ENCODE measurements at places on chromosomes 5 and 9.

DNA sequence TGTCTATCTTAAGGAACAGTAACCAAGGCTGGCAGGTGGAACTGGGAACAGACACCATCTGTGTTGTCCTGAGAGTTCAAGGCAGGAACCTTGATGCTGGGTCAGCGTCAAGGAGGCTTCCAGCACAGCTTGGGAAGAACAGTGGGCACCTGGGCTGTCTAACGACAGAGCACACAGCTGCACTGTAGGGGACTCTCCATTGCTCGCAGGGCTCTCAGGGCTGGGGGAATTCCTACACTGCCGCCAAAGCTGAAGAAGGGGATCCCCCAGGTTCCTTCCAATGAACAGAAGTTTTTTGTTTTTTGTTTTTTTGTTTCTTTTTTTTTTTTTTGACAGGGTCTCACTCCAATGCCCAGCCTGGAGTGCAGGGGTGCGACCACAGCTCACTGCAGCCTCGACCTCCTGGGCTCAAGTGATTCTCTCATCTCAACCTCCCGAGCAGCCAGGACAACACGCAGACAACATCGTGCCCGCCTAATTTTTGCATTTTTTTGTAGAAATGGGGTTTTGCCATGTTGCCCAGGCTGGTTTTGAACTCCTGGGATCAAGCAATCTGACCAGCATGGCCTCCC is 81.9 kb downstream of the PTPN3 start:
- no peak for DNase-seq

DNA sequence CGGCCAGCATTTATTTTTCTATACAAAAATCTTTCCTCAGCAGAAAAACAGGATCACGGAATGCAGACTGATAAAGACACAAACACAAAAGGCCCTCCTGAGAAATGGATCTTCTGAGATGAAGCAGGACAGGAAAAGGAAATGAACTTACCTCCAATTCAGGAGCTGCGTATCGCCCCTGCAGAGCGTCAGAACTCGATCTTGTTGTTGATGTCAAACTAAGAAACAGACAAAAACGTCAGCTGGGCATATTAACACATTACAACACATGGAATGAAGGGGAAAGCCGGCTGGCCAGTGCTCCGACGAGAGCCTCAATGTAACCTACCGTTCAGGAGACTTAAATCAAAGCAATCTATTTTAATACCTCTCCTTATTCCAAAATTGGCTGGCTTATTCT is 105.1 kb downstream of the SERINC5 start:
- DNase-seq: no peak

GRCh38 chr5:93594591-93595419 is 11.8 kb downstream of the NR2F1 start:
- DNase-seq: no peak

DNA sequence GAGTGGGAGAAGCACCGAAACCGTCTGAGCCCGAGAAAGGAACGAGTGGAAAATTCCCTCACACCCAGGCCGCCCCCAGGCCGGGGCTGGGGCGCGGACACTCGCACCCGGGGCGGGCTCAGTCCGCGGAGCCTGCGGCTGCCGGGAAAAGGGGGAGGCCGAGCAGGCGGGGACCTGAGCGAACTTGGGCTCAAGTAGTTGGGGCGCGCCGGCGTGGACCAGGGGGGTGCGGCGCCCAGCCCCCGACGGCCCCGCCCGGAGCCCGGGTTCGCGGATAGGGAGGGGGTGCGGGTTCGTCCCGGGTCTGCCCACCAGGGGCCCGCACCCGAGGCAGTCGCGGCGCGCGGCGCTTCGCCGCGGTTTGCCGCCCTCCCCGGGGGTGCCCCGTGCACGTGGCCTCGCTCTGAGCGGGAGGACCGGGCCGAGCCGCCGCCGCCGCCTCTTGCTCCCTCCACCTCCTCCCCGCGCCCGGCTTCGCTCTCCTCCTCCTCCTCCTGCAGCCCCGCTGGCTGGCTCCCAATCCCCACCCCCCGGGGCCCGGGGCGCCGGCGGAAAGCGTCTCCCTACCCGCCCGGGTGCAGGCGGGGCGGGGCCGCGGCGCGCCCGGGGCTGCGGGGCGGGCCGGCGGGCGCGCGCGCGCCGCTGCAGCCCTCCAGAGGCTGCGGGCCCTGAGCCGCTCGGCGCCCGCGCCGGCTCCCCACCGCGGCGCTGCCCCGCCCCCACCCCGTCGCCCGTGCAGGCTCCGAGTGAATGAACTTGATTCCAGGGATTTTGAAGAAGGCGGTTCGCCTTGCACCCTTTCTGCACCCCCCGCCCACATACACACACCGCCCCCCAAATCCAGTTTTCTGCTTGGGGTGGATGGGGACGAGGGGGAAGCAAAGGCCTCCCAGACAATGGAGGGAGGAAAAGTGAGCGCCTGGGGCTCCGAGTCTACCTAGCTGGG is 1.3 kb upstream of the NFIB start:
- no peak for DNase-seq

- DNase-seq: no peak
Observed at GRCh38 chr9:137052293-137052692, 1.6 kb downstream of the ENTPD2 start.

DNA sequence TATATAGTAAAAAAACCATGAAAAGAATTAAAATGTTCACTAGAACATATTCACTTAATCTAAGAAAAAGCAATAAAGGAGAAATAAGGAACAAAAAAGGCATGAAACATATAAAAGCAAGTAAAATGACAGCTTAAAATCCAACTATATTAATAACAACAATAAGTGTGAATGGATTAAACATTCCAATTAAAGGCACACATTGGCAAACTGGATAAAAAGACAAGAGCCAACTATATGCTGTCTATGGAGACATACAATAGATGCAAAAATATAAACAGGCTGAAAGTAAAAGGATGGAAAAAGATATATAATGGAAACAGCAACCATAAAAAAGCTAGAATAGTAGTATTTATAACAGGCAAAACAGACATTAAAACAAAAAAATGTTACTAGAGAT is 70.1 kb downstream of the AP3B1 start:
- DNase-seq: no peak

DNA sequence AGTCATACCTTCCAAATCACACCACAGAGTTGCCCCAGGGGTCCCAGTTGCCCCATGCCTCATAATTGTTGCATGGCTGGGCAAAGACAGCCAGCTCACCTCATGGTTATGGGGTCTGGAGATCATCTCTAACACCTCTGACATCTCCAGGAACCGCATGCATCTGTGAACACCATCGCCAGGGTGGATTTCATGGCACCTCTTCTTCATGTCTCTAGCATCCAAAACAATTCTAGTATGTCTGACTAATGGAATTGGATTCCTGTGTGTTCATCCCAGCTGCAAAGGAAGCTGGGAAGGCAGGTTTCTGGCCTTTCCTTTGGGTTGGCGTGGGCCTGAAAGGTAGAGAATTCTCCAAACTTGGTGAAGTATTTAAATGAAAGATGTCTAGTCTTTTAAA is 122.3 kb upstream of the ABCA1 start:
- DNase-seq: no peak

GRCh38 chr5:133790898-133791297 is 177.5 kb downstream of the C5orf15 start:
- DNase-seq: no peak

DNA sequence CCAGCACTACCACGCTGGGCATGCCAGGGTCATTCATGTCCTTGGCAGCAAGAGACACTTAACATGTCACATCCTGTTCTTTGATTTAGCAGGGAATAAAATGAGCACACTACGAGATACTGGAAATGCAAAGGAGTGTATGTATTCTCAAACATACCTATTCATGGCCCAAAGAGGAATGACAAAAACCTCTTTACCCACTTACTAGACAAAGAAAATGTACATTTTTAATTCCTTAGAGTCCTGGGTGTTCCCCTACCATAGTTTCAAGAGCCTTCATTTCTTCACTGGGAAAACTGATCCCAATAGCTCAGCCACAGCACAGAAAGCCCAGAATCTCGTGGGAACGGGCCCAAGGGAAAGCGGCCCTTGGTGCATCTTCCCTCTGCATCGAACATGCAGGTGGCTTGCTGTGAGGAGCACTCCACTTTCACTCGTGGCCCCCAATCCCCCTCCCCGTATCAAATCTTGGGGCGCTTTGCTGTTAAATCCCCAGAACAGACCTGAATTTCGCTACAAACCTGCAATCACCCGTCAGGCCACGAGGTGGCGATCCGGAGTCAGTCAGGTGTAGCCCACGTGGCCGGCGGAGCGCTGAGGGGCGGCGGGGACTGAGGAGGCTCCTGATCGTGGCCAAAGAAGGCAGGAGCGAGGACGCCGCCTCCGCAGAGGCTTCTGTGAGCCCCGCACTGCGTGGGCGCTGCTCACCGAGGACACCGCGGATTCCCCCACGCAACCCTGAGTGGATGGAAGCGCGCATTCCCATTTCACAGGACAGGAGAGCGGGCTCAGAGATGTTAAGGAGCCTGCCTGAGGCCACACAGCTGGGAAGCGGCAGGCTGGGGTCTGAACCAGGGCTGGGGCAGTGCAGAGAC is 91.4 kb downstream of the LMX1B start:
- peak; percentile 80 for DNase-seq

DNA sequence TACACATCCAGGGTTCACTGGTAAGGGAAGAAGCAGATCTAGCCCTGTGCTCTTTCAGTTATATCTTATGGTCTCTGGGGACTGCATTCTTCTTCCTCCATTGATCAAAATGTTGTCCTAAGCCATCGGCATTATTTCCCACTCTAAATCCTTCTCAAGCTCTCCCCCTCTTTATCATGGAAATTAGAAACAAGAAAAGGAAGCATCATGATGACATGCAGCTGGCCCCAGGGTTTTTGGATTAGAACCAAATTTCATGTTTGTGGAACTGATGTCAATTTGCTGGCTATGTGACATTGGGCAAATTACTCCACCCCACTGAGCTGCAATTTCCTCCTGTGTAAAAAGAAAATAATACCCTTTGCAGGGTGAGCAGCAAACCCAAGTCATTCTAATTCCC is 39.5 kb downstream of the MFAP3 start:
- no peak for DNase-seq

GRCh38 chr5:173075137-173075843 is 19.1 kb downstream of the CREBRF start:
- DNase-seq: no peak

DNA sequence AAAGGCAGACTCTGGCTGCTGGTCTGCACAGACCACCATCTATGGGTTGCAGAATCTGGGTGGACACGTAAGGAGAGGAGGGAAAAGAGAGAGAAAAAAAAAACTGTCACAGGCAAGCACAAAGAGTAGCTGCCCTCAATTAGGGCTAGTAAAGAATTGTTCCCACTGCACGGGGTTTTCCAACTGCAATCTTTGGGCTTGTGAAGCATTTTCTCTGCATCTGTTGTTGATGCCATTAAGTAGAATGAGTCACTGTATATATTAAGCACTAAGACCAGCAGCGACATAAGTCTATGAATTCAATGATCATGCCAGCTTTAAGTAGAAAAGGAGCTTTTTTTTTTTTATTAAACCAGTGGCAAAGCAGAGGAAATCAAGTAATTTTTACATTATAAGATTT is 40.2 kb downstream of the MED10 start:
- DNase-seq: no peak

- no peak for DNase-seq
Observed at GRCh38 chr5:150299571-150300327, 3.0 kb downstream of the ARSI start.

DNA sequence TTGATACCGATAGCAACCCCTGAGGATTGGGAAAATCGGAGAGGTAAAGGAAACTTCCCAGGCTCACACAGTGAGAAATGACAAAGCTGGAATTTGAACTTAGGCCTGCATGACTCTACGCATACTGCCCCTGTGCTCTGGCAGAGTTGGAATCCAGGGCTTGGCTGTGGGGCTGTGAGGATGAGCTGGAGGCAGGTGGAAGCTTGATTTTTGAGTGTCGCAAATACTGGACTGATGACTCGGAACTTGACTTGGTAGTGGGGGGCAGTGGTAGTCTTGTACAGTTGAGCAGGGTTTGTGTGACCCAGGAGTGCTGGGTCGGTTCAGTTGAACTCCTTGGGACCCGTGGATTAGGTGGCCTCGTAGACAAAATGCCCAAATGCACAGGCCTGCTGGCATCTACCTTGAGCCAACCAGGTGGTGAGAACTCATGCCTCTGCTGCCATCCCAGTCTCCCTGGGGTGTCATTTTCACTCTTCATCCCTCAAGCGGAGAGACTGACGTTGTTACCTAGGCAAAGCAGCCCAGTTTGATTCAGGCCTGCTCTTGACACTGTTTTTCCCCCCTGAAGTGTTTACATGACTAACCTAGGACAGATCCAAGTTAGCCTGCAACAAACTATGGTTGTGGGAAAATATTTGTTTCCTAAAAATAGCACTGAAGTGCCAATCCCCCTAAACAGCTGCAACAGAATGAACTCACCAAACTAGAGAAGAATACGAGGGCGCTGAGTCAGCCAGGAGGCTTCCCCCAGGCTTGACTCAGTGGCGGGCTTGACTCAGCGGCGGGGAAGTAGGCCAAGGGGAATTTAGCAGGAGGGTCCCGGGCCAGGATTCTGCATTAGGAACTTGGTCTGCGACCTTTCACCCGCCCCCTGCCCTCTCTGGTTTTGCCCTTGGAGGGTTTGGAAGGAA is 45.7 kb upstream of the ORM1 start:
- no peak for DNase-seq

DNA sequence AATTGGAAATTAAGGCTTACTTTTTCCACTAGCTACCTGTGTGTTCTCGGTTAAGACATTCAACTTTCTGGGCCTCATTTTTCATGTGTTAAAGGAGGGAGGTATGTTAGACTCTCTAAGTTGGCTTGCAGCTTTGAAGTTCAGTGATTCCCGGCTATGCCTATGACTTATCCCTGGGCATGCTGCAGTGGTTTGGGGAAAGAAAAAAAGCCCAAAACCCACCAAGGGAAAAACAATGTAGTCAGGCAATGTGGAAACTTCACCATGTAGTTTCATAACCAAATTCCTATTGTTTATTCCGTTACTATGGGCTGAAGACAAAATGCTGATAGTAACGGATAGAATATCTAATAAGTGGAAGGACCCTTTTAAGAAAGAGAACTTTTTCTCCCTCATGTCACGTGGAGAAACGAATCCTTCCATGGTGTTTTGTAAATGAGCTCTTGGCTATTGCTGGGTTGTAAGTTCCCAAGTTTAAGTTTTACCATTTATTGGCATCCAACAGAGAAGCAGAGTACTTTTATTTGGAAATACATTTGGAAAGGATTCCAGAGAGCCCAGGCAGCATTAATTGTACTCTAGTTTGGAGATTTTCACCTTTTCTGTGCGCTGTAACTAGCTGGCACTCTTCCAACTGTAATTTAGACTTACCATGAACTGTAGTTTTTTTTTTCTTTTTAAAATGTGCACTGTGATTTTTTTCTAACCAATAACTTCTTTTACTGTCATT is 84.9 kb upstream of the MPDZ start:
- no peak for DNase-seq

GRCh38 chr5:77339337-77339890 is 128.9 kb downstream of the PDE8B start:
- no peak for DNase-seq

- DNase-seq: no peak
Observed at GRCh38 chr5:16144416-16144815, 35.2 kb downstream of the MARCHF11 start.

GRCh38 chr5:90549729-90550275 is 8.8 kb upstream of the ADGRV1 start:
- DNase-seq: no peak

DNA sequence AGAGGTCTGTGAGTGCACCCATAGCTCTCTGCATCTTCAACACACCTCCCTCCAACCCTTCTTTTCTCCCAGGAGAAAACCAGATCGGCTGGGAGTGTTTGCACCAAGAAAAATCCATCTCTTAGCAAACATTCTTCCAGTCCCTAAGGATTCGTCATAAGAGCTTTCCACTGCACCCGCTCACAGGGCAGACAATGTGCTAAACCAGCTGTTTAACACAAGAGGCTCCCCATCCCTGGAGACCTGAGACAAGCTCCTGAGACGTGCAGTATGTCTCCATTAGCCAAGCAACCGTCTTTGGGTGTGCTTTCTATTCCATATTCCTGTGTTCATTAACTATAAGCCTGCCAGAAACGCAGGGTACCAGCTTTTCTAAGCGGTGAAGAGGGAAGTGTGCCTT is 93.6 kb upstream of the ZNF462 start:
- no peak for DNase-seq
